ENCODE measurements at places on chromosomes 3 and 15. TPM values are rescaled to one million over a fixed set of nuclear protein-coding genes. Genes with fewer than 3 reads are reported as not detected.

DNA sequence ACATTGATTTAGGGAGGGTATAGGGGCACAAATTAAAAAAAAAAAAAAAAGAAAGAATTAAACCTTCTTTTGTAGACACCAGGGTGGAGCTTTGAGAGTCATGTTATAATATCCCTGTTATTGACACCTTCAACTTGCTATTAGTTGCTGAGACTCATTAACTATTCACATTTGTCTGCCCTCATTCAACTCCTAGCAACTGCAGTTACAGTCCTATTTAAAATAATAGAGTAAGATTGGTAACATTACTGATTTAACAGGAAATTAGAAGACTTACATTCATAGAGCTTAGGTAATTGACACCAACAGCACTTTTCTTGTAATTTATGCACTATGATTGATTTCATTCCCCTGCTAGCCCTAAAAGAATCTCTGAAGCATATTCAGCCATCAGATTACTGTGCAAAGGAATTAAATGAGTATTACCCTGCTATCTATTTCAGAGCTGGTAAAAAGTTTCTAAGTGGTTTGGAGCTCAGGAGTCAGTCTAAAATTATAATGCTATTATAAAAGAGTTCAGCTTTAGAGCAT, 148.8 kb upstream of the TBL1XR1 start:
- no peak for DNase-seq

DNA sequence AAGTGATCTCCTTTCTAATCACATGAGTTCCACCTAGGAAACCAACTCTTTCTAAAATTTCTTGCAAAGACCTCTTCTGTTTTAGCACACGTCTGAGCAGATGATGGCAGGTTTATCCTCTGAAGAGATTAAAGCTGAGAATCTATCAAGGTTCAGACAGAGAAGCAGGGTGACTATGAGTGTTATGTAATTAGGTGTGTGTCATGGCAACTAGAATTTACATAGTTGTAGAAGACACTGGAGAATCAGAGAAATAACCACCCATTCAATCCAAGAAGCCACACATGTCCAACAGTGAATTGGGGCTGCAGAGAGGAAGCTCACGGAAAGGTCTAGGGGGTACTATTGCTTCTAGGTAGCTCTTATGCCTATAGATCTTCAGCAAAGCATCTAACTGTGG, 600.5 kb downstream of the PYDC2 start:
- no peak for DNase-seq

- no peak for DNase-seq
Measured at GRCh38 chr3:186356152-186356551, 5.9 kb downstream of the DGKG start.

GRCh38 chr3:14991151-14991742, 43.9 kb downstream of the NR2C2 start:
- DNase-seq: no peak

Gene ONECUT1
- polyA plus RNA-seq: 5.9 TPM

DNA sequence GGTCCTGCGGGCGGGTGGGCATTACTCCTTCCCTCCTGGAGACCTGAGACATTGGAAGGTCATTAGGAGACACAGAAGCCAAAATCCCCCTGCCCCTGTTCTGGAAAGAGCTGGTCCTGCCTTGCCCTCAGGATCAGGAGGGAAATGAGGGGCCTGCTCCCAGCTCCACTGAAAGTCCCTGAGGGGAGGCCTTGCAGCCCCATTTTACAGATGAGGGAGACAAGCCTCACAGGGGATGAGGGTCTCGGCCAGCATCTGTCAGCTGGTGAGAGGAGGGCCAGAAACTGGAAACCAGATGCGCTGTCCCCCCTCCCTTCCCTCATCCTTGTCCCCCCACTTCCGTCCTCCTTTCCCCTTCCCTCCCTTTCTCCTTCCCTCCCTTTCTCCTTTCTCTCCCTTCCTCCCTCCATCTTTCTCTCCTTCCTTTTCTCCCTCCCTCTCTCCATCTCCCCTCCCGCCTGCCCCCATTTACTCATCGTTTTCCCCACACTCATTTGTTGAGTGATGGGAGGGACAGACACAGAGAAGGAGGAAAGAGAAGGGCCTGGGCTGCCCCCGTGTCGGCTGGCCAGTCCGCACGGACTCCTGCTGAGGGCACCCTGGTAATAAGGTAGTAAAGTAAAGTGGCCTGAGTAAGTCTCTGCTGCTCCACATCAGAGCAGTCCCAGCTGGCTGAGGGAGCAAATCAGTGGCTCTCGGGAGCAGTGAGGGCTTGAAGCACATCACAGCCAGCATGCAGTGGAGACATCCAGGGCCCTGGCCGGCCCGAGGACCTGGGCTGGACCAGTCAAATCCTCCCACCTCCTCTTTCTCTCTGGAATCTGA, 112.4 kb upstream of the ALDH1A3 start:
- no peak for DNase-seq

Gene RPL4
- 758 TPM for polyA plus RNA-seq

DNA sequence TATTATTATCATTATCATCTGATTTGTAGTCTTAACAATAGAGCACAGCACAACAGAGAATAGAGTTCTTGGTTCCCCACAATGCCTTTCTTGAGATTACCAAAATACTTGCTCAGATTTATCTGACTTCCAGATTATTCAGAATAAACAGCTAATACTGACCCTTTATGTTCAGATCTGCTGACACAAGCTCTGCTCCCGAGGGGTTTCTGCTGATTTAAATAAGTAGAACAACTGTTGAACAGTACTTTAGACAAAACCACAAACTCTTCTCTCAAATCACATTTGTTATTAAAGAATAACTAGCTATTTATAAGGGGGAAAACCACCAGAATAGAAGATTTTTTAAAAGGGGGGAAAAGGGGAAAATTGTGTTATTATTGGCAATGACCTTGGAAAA, 380.2 kb upstream of the ATP11B start:
- no peak for DNase-seq

Gene SLCO2A1
- polyA plus RNA-seq: 7.0 TPM

DNA sequence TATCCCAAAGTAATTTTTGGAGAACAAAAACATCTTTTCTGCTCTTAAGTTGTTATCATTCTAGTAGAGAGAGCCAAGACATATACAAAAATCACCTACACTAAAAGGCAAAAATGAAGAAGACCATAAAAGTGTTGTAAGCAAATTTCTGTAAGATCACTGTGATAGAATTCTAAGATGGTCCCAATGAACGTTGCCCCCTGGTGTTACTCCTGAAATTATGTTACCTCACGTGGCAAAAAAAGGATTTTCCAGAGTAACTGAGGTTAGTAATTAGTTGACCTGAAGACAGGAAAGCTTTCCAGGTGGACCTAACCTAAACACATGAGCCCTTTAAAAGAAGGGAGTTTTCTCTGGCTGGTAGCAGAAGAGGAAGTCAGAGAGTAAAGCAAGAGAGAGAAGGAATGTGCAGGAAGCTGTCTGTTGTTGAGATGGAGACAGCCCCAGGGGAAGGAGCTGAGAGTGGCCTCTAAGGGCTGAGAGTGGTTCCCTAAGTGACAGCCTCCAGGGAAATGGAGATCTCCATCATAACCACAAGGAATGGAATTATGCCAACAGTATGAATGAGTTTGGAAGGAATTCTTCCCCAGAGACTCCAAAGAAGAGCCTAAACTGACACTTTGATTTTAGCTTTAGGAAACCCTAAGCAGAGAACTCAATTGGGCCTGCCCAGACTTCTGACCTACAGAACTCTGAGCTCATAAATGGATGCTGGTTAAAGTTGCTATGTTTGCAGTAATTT, 205.9 kb downstream of the CD47 start:
- DNase-seq: no peak

DNA sequence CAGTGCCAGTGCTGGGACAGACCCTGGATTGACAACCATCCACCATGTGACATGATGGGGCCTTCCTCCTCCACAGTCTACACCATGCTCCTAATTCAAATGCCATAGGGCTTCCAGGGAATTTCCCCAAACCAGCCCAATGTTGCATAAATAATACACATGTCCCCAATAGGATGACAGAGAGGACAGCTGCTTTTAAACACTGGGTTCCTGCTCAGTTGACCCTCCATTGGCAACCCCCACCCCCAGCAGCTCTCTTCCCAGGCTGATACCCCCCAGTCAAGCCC, 28.3 kb upstream of the ATP2B2 start:
- DNase-seq: no peak

DNA sequence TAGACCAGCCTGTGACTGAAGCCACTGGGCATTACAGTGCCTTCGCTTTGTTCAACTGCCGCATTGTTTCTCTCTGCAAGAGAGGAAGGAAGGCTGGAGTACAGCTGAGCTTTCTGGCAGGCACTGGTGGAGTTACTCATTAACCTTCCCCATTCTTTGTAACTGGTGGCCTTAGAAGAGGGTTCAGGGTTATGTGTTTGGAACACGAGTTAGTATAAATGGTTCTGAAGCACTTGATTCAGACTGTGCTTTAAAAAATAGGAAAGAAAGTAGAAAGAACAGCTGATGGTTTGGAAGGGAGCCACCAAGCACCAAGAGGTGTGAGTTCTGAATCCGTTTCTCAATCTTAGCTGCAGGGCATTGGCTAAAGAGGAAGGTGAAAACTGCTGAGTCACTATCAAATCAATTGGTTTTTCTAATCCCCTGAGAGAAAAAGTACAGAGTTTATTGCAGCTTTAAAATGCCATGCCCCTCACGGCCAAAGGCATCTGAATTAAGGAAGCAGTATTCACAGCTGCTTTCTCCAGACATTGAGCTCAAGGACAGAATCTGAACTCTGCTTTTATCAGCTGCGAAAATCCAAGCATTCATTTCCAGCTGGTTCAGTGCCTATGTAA, 3.6 kb downstream of the HGD start:
- peak; percentile 67 for DNase-seq

GRCh38 chr3:171295484-171296373, 164.5 kb downstream of the TNIK start:
- DNase-seq: no peak

DNA sequence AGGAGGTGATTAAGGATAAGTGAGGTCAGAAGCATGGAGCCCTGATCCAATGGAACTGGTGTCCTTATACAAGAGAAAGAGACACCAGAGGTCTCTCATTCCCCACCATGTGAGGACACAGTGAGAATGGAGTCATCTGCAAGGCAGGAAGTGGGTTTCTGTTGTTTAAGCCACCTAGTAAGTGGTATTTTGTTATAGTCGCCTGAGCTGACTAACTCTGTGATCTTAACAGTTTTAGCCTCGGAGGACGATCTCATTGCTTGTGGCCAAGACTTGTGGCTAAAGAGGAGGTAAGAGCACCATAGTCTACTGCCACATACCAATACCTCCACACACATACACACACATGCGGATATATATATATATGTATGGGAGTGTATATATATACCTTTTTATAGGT, 73.8 kb downstream of the MCTP2 start:
- DNase-seq: no peak

- no peak for DNase-seq
Measured at GRCh38 chr3:188197388-188197847, 43.5 kb downstream of the LPP start.

GRCh38 chr3:136110481-136110880, 85.7 kb downstream of the MSL2 start:
- no peak for DNase-seq

- no peak for DNase-seq
Measured at GRCh38 chr3:128910006-128910405, 30.6 kb downstream of the ACAD9 start.

- DNase-seq: no peak
Measured at GRCh38 chr3:22922317-22922716, 280.8 kb upstream of the UBE2E2 start.

Gene SLC28A1
- polyA plus RNA-seq: 1.5 TPM

Gene CSK
- 19.1 TPM for polyA plus RNA-seq

Gene RBPMS2
- 18.0 TPM for polyA plus RNA-seq

GRCh38 chr15:92663250-92663951, 7.8 kb upstream of the FAM174B start:
- DNase-seq: no peak

- DNase-seq: no peak
Measured at GRCh38 chr3:122947196-122947595, 80.4 kb downstream of the SEMA5B start.

Gene LRRC31
- polyA plus RNA-seq: 1.4 TPM

DNA sequence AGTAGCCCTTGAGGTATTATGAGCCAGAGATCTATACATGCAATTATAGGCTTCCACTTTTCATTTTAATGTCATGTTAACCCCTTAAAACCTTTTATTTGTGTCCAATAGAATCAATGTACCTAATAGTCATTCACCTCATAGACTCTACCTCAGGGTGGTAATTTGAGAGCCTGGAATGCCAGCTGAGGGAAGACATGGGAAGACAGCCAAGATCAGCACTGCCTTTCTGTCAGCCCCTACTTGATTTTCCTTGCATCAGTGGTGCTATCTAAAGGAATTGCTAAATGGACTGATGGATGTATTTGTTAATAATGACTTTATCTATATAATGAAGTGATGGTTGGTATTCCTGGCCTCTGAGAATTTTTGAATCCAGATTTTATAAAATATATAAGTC, 113.3 kb upstream of the GBE1 start:
- no peak for DNase-seq

- DNase-seq: peak; percentile 68
Measured at GRCh38 chr3:66039590-66039887, 821 bp upstream of the MAGI1 start.

DNA sequence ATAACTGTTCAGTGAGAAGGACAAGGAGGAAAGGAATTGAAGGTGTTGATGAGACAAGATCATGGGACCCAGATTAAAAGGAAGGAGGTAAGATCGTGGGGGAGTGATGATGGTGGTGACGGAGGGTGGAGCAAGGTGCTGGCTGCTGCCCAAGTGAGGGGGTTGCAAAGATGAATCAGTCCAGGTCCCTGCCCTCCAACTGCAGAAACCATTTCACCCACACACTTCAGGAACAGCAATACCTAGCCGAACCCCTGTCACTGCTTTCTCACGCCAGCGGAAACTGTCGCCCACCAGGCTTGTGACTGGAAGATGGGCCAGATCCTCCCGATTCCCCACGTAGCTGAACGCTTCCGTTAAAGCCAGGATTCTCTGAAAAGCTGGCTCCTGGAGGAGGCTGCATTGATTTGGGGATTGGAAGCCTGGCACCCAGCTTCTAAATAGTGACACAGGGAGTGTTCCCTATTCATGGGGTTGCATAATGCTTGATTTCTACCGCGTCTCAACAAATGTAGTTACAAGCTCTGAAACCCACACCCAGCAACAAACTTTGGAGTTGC, 3.2 kb upstream of the LSG1 start:
- DNase-seq: no peak

GRCh38 chr3:84600703-84601225, 358.0 kb upstream of the CADM2 start:
- DNase-seq: no peak

DNA sequence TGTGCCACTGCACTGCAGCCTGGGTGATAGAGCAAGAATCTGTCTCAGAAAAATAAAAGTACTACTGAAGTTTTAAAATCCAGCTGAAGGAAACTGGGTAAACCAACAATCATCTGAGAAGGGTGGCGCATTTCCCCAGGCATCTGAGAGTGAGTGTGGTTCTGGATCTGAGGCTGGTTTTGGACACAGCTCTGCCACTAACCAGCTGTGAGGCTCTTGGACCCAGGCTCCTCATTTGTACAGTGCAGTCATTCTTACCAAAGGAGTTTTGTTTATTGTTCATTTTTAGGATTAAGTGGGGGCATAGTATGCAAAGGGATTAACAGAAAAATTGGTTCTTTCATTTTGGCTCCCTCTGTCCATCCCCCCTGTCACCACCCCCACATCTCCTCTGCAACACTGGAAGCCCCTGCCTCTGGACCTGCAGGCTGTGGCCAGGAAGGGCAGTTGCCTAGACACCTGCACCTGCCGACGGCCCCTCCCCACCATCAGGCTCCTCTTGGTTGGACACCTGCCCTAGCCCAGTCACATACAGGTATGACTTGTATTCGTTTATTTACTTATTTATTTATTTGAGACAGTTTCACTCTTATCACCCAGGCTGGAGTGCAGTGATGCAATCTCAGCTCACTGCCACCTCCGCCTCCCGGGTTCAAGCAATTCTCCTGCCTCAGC, 8.8 kb downstream of the NUP210 start:
- DNase-seq: no peak

Gene TM6SF1
- polyA plus RNA-seq: 0.35 TPM

Gene PTPN23
- 20.5 TPM for polyA plus RNA-seq
